ENCODE measurements at places on chromosomes 12 and 14. TPM values are rescaled to one million over a fixed set of nuclear protein-coding genes. Genes with fewer than 3 reads are reported as not detected.

DNA sequence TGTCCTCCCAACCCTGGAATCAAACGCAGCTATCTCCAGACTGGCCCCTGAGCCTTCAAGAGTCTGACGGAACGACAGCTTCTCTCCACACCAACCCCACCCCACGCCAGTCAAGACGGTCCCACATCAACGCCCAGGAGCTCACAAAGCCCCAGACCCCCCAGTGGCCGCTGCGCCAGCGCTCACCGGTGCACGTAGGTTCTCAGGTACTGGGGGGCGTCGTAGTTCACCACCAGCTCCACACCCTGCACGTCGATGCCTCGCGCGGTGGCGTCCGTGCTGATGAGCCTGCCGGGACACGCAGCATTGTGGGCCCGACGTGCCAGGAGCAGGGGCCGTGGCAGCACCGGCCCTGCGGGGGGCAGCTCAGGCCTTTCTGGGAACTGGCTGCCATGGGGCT, 4.2 kb downstream of the DDX51 start:
- H3K27ac ChIP-seq, result no peak overlapping the region
- H3K4me3 ChIP-seq, result no peak overlapping the region
- peaks cover 25% of the 10 kb centered on the region for H3K4me1 ChIP-seq
- no peaks in the 10 kb centered on the region for H3K27me3 ChIP-seq
- H3K36me3 ChIP-seq, result peaks cover 51% of the 10 kb centered on the region
- no peak for DNase-seq

DNA sequence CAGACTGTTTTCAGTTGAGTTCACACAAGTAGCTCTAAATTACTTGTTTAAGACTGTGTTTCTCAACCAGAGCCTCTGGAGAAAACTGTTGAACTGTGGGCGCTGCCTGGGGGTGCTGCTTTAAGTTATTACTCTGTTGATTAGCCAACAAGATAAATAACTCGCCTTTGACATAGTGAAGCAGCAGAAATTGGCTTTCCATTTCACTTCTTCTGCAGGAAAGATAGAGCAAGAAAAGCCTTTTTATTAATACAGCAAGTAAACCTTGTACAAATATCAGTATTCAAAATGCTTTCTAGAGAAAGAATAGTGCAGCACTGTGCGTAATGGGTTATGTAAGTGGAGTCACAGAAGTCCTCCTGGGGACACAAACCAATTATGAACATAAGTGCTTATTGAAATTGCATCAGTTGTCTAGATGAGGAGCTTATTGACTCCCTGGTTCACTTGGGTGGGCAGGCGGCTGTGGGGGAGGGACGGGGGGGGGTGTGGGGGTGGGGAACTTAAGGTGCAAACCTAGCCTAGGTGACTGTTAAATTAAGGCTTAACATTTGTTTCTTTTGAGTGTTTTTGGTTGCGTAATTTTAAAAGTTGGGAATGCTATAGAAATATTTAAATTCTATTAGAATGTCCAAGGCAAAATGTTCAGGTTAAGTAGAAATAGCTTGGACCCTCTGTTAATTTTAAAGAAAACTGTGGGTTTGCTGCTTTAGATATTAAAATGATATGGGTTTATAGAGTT, 6.3 kb downstream of the FRS2 start:
- H3K36me3 ChIP-seq, result no peaks in the 10 kb centered on the region
- no peaks in the 10 kb centered on the region for H3K27me3 ChIP-seq
- H3K4me3 ChIP-seq, result no peak overlapping the region

- peaks cover 67% of the 10 kb centered on the region for H3K36me3 ChIP-seq
- no peak for DNase-seq
- H3K4me3 ChIP-seq, result no peak overlapping the region
- H3K27ac ChIP-seq, result no peak overlapping the region
Measured at GRCh38 chr12:50988871-50989270, 36.5 kb downstream of the HIGD1C start.

DNA sequence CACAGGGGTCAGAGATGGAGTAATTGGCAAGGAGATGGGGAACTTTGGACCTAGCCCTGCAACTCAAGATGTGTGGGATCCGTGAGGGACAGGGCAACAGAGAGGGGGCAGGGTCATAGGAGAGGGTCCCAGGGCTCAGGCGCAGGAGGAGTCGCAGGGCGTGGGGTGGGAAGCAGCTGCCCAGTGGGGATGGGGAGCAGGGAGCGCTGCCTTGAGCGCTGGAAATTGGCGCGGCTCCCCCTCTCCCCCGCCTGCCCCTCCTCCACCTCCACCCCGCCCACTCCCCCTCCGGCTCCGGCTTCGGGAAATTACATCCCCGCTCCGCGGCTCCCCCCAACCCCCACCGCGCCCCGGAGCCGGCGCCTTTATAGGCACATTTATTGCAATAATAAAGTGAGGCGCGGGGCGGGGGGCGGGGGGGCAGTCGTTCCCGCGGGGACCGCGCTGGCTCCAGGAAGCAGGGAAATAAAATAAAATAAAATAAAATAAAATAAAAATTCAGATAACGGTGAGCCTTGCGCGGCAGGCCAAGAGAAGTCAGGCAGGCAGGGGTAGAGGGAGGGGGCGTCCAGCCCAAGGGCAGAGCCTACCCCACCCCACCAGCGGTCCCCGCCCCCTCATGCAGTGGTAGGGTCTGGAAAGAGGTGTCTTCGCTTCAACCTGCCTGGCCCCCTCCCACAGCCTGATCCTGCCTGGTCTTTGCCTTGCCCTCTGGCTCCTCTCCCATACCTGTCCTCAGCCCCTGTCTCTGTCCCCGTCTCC, 3.6 kb downstream of the NXPH4 start:
- DNase-seq, result no peak
- H3K36me3 ChIP-seq, result no peaks in the 10 kb centered on the region
- H3K4me3 ChIP-seq, result no peak overlapping the region
- peaks cover 19% of the 10 kb centered on the region for H3K4me1 ChIP-seq

DNA sequence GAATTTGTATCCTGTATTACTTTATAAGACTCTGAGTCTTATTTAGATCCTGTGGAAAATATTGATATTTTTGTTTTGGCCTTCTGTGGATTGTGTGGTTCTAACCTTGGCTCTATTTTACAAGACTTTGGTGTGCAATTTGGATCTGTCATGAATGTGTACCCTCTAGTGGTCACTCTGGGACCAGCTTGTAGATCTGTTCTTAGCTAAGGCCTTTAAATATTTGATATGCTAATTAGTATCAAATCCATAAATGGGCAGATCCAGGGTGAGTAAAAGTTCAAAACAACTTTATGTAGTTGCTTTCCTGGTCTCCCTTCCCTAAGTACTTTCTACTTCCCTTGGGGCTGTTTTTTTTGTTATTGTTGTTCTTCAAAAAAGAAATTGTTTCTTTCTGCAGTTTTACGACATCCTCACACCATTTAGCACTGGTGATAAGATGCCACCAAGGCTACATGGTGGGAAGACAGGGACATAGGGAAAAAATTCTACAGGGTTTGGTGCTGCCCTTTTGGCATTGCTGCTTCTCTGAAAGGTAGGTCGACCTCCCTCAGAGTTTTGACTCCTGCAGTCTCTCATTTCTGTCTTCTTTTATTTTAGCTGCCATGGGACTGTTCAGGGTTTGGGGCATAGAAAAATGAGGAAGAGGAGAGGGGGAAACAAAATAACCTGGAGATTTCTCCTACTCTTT, 238.5 kb downstream of the GPHN start:
- no peak overlapping the region for H3K4me3 ChIP-seq
- no peaks in the 10 kb centered on the region for H3K4me1 ChIP-seq
- no peak overlapping the region for H3K27ac ChIP-seq

GRCh38 chr12:5582018-5582417, 150.1 kb downstream of the NTF3 start:
- H3K27ac ChIP-seq, result no peak overlapping the region
- no peaks in the 10 kb centered on the region for H3K4me1 ChIP-seq
- no peak overlapping the region for H3K4me3 ChIP-seq
- no peaks in the 10 kb centered on the region for H3K36me3 ChIP-seq
- no peaks in the 10 kb centered on the region for H3K27me3 ChIP-seq

DNA sequence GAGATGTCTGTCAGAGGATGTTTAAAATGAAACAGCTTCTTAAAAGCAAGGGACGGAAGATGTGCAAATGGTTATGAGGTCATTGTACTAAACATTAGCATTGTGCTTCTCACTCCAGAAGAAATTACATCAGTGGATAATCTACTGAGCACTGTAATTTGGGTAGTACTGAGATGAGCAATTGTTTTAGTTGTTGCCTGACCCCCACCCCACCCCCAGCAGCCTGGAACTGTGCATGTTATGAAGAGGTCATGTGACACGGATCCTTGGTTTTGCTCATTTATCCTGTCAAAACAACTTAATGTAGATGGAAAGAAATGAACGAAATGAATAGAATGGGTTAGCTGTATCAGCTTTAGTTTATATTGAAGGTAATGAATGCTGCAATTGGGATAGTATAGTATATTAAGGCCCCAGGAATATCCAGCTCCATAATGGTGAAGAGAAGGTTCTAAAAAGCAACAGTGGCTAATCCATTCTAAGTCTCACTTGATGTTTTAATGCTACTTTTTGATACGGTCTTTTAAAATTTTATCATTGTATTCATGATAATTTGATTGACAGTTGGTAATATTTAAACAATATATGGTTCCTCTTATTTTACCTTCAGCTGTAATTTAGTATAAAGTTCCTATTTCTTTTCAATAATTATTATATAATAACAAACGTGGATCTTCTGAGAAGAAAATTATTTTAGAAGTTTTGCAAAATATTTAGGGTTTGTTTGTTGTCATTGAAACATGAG, 58.5 kb downstream of the WNK1 start:
- no peak overlapping the region for H3K27ac ChIP-seq
- H3K4me1 ChIP-seq, result peaks cover 50% of the 10 kb centered on the region
- H3K4me3 ChIP-seq, result no peak overlapping the region
- no peaks in the 10 kb centered on the region for H3K27me3 ChIP-seq
- no peak for DNase-seq

PLEKHA5 gene
- total RNA-seq, result 71.2 TPM

- H3K27ac ChIP-seq, result no peak overlapping the region
- no peaks in the 10 kb centered on the region for H3K4me1 ChIP-seq
- no peaks in the 10 kb centered on the region for H3K27me3 ChIP-seq
- H3K4me3 ChIP-seq, result no peak overlapping the region
Measured at GRCh38 chr14:21924479-21924878, 250.9 kb upstream of the OR4E1 start.

All from stomach (tissue), 19 donors.